ENCODE measurements at places on chromosomes 12 and 14.

GRCh38 chr12:28021704-28022103 is 49.2 kb upstream of the PTHLH start:
- no peak for DNase-seq

DNA sequence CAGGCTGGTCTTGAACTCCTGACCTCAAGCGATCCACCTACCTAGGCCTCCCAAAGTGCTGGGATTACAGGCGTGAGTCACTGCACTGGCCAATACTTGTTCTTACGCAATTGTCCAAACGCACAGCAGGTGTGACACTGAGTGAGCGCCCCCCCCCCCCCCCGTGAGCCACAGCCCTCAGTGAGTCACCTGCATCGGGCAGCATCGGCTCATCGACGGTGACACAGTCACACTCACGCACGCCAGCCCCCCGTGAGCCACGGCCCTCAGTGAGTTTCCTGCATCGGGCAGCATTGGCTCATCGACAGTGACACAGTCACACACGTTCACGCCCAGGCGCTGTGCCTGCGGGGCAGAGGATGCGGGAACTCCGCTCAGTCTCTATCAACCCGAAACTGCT is 42.5 kb downstream of the GALNT9 start:
- DNase-seq, result no peak

DNA sequence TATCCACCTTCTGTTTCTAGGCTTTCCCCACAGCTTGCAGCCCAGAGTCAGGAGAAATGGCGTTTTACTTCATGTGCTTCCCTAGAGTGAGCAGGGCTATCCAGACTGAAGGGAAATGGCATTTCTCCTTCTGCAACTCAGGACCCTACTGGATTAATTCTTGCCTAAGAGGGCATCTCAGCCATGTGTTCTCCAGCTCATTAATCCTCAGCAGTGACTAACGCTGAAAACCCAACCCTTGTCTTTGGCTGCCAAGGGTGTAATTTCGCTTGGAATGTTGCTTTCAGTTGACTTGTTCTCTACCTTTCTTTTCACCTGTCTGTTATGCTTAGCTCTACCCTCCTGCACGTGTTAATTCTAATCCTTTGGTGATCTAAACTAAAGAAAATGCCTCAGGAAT is 21.0 kb upstream of the EMP1 start:
- no peak for DNase-seq

DNA sequence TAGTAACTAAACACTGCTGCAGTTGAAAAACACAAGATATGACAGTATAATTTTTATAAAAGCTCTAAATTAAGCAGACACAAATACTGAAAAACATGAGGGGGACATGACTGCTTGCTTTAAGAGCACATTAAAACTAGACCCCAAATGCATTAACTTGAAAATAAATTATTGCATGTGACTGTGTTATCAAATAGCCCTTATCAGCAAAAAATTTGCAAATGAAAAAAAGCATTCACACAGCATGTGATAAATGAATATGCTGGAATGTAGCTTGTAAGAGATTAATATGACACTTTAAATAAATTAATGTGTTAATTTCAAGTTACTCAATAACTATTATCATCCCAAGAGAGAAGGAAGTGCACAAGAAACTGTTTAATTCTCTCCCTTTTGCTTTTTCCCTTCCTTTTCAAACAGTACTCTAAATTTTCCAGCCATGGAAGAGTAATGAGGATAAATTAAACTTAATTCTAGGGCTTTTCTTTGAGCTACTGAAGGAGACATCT is 1422.1 kb upstream of the FLRT2 start:
- no peak for DNase-seq

DNA sequence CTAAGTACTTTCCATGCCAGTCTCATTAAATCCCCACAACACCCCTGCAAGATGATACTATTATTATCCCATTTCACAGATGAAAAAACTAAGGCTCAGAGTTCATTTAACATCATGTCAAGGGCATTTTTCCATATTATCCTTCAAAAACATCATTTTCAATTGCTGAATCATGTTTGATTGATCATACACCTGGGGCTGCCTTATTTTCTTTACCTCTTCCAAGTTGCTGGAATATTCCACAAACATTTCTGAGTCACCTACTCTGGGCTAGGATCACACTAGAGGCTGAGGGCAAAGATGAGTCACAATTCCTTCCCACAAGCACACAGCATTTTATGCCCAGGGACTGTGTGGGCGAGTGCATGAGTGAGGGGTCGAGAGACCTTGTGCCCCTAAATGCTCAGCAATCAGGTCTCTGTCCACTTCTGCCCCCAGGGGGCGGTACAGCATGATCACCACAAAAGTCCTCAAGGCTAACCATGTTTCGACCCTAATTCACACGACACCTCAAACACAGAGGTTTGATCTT is 14.1 kb upstream of the TMEM119 start:
- peak; percentile 56 for DNase-seq

GRCh38 chr14:50792051-50792477 is 38.9 kb downstream of the NIN start:
- no peak for DNase-seq

DNA sequence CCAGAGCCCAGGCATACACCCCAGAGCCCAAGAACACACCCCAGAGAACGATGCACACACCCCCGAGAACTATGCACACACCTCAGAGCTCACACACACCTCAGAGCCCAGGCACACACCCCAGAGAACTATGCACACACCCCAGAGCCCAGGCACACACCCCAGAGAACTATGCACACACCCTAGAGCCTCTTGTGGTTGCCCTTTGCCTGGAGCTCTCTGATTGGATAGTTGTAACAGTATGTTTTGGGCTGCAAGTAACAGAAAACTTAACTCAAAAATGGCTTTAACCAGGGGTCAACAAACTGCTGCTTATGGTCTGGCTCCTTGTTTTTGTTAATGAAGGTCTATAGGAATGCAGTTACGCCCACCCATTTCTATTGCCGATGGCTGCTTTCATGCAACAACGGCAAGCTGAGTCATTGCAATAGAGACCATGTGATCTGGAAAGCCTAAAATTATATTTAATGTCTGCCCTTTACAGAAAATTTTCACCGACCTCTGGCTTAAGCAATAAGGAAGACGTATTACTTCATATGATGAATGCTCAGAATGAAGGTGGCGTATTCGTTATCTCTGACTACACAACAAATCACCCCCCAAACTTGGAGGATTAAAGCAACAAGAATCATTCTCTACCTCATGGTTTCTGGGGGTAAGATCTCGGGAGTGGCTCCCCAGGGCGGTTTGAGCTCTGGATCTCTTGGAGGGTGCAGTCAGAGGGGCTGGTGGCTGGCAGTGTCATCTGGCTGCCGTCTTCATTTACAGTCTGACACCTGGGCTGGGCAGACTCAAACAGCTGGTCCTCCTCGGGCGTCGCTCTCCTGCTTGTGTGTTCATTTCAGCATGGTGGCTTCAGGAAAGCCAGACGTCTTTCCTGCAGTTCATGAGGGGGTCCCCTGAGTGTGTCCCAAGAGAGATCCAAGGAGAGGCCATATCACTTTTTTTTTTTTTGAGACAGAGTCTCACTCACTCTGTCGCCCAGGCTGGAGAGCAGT is 66.3 kb upstream of the NCOR2 start:
- DNase-seq, result no peak

- DNase-seq, result no peak
Observed at GRCh38 chr14:64500088-64500487, 3.5 kb downstream of the ZBTB25 start.

GRCh38 chr14:87989956-87990299 is 3.1 kb downstream of the GALC start:
- DNase-seq, result no peak

DNA sequence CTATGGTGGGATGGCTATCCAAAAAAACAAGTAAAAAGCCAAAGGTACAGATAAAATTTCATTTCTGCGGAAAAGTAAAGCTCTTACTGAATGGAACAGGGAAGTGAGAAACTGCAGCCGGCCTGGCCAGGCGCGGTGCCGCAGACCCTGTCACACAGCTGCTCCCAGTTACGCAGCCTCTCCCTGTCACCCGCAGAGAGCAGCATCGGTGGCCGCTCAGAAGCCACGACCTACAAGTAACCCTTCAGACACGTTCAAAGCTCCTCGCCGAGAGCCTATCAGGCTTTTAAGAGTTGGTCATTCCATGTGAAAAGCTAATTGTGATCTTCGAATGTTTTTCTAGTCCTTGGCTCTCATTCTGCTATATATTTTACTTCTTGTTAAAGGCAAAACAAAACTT is 11.0 kb upstream of the ANKLE2 start:
- DNase-seq, result no peak

- DNase-seq, result no peak
Observed at GRCh38 chr14:34502001-34502400, 37.5 kb downstream of the EAPP start.

GRCh38 chr14:103232831-103233319 is 101.2 kb upstream of the EIF5 start:
- DNase-seq, result no peak

- DNase-seq, result no peak
Observed at GRCh38 chr12:104721936-104722335, 236.2 kb downstream of the SLC41A2 start.

DNA sequence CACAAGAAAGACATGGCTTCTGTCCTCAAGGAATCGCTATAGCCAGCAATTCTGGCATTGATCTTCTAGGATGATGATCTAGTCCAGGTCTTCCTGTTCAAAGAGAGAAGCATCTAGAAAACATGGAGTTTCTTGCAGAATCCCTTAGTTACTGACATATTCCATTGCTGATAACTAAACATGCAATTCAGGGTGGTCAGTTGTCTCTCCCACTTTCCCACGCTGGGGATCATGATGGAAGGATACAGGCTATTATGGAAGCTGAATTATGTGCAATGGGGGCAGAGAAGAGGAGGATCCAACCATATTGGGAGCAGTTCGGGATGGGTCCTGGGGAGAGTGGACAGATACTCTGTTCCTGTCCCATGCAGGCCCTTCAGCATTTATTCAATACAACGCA is 9.8 kb upstream of the RPH3A start:
- DNase-seq, result no peak

DNA sequence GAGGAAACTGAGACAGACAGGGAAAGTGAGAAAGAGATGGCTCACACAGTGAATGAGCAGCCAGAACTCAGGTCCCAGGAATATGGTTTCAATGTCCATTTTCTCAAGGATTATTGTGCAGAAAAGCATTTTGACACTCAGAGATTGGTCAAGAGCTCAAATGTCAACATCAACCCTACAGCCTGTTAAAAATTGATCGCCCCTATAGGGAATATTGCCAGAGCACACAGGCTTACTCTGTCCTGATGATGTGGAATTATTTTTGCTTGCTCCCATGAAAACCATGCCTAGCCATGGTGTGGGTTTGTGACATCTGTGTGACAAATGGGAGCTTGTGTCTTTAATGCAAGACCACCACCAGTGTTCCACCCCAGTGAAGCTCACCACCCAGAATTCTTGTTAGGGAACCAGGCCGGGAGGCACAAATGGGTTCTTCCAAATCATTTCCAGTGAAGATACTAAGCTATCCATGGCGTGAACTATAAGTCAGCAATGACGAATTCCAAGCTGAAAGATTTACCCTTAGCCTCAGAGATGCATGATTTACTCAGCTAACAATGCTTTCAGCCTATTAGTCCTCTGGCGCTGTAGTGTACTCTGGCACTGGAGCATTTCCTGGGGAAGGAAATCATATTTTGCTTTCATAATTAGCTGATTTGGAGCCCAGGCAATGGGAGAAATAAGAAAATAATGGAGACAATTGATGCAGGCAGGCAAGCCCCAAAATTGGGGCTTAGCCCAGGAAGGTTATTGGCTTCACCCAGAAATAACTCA is 1188.2 kb upstream of the TMEM132C start:
- no peak for DNase-seq

GRCh38 chr14:102933618-102934231 is 11.3 kb downstream of the AMN start:
- no peak for DNase-seq

DNA sequence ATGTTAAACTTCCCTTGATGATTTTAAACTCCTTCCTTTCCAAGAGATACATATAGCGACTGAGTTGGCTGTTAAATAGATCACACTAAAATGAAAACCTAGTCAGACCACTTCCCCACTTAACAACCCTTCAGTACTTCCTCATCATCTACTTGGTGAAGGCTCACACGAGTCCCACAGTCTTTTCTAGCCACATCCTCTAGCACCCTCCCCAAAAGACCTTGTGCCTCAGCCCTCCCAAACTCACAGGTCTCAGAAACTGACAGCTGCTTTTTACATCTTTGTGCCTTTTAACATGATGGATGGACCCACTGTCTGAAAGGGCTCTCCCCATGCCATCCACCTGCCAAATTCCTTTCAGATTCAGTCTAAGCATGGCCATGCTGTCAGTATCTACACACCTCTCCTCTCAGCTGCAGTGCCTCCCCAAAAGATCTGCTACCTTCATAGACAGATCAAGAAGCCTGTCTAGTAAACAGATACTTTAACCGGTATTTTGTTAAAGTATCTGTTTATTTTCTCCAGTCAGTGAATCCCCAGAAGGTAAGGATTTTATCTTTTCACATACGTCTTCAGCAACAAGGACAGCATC is 65.1 kb upstream of the GPHB5 start:
- DNase-seq, result peak; percentile 23

- no peak for DNase-seq
Observed at GRCh38 chr14:57811998-57812546, 53.8 kb downstream of the SLC35F4 start.

GRCh38 chr14:51933191-51933590 is 56.2 kb upstream of the RTRAF start:
- no peak for DNase-seq

GRCh38 chr14:22982477-22983245 is at the start of gene AJUBA:
AJUBA (minus strand) TSS chr14:22982551; CDS start chr14:22982266, 285 bp downstream.
- DNase-seq, result peak; percentile 62

DNA sequence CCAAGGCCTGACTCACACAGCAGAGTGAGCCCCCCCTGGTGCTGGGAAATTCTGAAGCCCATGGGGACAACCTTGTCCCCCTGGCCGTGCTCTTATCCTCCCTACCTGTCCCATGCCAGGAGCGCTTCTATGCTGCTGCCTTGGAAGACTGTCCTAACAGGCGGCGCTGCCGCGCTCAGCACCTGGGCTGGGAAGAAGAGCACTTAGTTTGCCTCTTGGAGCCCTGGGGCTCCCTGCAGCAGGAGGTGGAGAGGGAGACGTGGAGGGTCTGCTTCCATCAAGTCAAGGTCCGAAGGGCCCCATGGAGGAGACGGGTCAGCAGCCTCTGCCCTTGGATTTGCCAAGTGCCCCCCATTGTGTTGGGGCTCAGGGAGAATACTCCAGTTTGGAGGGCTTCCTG is 300.5 kb downstream of the CACNA1C start:
- no peak for DNase-seq

- DNase-seq, result no peak
Observed at GRCh38 chr12:53045696-53046045, 4.2 kb upstream of the TNS2 start.

DNA sequence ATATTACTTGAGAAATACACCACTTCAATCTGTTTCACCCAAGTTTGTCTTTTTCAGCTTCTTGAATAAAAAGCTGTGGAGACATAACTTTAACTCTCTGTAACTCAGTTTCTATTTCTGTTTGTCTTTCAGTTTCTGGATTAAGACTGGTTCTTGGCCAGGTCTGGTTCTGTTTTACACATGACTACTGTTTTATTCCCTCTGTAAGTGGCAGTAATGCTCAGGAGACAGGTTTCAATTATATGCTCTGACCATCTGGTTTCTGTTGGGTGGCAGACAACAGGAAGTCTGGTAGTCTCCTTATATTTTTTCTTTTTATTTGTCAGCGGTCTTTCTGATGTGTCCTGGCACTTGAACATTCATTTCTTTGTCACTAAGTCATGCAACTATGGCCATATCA is 102.9 kb downstream of the RPS29 start:
- no peak for DNase-seq

- no peak for DNase-seq
Observed at GRCh38 chr12:90572778-90573177, 382.2 kb downstream of the CCER1 start.

GRCh38 chr12:1122786-1123185 is 131.8 kb downstream of the ERC1 start:
- DNase-seq, result peak; percentile 49

Measured in activated gamma-delta T cell treated with Interleukin-2 at 50 U/mL for 16 hours (primary cell).